Activated T-helper 17 cell treated with anti-CD3 and anti-CD28 coated beads, Interleukin-2, amount 50 U/mL, for 72 hours (primary cell): ENCODE measurements at places on chromosomes 12 and 14.

DNA sequence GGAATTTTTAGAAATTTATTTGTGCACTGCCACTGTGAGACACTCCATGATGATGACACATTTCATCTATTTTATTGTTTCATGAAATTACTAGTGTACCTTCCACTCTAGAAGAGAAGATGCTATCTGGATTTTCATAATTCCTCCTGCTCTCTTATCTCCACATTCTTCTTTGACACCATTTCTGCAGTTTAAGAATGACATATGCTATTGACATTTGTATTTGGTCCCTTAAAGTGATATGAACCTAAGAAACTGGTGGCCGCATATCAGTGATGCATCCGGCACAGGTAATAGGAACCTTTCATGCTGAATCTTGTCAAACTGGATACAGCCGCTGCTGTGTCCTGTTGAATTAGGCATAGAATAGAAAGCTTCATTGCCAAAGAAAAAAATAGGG lies 696.3 kb downstream of the TMEM121 start:
- ATAC-seq = no peak

DNA sequence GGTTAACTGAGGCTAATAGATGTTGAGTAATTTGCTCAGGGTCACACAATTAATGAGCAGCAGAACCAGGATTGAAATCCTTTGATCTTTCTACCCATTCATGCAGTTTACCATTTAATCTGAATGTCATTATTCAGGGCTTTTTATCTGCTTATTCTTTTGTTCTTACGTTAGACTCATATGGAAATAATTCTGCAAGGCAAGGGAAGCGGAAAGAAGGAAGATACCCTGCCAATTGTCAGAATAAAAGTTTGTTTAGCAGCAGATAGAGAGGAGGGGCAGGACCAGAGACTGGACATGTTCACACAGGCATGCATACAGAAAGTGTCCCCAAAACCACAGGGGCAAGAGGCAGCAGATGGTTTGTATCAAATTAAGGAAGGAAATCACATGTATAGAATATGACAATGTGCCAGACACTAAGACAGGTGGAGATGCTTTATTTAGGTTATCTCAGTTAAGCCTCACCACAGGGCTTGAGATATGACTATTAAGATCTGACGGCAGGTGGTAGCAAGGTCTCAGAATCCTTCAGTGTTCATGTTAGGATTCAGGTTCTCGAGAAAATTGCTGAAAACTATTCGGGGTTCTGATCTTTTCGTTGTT lies 29.8 kb downstream of the BRMS1L start:
- ATAC-seq = no peak

GRCh38 chr12:32377344-32378055 lies 21.9 kb upstream of the FGD4 start:
- ATAC-seq = no peak

- ATAC-seq = no peak
These were observed 3.1 kb upstream of the CDCA4 start for GRCh38 chr14:105023791-105024480.

DNA sequence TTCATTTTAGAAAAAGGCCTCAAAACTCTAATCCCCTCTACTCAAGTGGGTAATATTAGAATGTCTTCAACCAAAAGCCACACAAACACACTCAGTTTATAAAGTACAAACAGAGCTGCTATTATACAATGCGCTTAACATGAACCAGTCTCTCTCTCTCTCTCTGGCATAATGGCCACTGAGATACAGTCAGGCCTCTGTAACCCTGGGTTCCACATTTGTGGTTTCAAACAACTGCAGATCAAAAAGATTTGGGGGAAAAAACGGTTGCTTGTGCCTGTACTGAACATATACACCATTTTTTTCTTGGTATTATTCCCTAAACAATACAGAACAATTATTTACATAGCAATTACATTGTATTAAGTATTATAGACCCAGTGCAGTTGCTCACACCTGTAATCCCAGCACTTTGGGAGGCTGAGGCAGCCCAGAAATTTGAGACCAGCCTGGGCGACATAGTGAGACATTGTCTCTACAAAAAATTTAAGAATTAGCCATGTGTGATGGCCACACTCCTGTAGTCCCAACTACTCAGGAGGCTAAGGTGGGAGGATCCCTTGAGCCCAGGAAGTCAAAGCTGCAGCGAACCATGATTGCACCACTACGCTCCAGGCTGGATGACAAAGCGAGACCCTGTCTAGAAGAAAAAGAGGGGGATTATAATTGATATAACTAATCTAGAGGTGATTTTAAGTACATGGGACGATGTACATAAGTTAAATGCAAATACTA lies 5.6 kb downstream of the SLC11A2 start:
- no peak for ATAC-seq

DNA sequence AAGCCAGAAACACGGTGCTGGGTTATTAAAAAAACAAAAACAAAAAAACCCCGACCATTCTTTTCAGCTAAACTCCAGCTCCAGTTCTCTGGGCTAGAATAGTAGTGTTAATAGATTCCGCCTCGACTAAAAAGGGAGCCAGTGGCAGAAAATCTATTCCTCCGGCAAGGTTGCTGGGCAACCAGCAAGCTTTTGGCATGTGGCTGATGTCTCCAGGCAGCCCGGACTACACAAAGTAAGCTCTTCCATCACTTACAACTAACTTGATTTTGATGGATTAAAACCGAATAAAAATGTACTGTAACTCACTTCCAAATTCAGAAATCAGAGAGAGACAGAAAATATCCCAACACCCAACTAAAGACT lies 126.4 kb upstream of the FOXN3 start:
- ATAC-seq = no peak

DNA sequence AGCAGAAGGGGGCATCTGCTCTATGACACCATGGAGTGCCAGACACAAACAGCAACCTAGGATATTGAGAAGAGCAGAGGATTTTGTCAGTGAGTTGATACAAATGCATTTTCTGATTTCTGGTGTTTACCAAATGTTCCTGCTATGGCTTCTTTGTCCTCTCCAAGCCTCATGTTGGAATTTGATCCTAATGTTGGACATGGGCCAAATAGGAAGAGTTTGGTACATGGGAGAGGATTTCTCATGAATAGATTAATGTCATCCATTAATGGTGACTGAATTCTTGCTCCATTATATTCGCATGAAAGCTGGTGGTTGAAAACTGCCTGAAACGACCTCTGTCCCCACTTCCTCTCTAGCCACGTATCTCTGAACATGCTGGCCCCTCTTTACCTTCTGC lies 1002.2 kb upstream of the FLRT2 start:
- ATAC-seq = no peak

DNA sequence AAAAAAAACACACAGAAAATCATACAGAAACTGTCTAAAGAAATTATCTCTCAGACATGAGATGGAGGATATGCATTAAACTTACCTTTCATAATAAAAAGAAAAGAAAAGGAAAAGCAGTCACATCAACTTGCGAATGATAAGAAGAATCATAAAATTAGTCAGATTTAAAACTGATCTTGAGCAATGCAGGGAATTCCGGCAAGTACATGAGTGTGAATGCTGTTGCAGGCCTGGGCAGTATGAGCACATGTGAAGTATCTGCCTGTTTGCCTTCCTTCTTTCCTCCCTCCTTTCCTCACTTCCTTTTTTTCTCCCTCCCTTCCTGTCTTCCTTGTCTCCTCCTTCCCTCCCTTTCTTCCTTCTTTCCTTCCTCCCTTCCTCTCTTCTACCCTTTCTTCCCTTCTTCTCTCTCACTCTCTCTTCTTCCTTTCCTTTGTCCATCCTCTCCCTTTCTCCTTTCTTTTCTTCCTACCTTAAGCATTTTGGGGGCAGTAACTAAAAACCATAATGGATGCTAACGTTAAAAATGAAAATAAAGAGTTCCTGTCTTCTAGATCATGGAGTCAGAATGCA lies 38.5 kb upstream of the SLC6A15 start:
- ATAC-seq = no peak

DNA sequence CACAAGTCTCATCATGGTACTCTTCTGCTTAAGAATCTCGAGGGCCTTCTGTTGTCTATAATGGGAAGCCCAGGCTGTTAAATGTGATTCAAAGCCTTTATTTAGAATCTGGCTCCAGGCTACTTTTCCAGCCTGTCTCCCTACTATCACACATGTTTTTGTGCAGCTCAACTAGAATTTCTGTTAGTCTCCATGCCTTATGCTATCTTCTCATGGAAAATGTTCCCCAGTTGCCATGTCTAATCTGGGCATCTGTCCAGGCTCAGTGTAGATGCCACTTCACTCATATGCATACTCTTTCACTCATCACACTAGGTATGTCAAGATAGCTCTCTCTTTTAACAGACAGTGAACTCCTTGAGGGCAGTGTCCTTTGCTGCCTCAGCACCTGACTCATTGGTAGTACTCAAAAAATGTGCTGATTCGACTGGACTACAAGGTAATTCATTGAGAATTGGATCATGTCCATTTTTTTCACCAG lies 145.3 kb downstream of the TTLL5 start:
- no peak for ATAC-seq

DNA sequence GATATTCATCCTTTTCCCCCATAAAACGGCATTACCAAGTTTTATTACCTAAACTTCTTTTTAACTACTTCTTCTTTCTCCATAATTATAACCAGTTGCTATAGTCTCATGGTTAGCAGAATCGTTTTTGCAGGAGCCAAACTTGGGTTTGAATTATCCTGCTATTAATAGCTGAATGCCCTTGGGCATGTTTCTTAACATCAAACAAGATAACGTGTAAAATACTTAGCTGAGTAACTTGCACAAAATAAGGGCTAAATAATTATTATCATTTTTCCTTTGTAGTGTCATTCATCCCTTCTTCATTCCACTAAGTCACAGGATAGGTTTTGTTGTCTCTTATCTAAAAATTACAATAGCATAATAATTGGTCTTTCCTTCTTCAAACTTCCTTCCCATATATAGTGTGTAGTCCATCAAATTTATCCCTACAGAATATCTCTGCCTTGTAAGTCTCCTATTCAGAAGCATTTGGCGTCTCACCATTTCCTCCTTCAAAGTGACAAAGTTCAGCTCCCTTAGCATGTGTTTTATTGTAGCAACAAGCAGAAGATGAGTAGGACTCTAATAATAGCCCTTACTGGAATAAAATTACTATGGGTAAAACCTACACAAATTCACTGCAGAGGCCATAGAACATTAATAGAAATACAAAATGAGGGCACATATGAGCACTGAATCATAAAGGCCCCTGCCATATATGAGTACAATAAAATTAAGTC lies 63.8 kb downstream of the FAR2 start:
- no peak for ATAC-seq

DNA sequence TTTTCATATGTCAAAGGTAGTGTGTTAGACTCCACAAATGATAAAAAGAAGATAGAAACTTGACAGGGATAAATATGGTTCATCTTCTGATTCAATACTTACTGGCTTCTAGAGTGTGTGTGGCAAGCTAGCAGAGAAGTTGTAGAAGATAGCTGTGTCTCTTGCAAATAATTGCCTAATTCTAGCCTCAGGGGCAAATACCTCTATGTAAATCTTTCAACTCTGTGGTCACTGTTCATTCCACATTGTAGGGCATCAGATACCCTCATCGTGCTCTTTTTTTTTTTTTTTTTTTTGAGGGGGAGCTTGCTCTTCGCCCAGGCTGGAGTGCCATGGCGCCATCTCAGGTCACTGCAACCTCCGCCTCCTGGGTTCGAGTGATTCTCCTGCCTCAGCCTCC lies 1.7 kb downstream of the OLR1 start:
- ATAC-seq = no peak

DNA sequence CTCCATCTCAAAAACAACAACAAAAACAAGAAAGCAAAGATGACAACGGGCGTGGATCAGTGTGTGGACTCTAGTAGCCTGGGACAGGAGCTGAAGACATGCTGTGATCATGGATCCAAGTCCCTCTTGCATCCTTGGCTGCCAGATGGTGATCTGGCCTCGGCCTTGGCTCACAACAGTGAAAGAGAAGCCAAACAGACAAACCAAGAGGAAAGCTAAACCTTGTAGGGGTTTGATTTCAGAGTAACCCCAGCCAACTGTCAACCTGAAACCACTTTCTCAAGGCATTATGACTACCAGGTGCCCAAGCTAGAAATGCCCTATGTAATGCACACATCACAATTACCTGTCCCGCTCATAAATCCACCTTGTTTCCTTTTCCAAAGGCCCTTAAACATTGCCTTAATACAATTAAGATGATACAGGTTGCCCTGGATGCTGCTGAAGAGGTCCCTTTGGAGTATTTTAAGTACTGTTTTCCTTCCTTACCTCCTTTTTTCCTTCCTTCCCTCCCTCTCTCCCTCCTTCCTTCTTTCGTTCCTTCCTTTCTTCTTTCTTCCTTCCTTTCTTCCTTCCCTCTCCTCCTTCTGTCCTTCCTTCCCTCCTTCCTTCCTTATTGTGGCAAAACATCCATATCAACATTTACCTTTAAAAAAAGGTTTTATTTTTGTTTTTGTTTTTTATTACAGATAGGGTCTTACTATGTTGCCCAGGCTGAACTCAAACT lies 41.4 kb upstream of the NINJ2 start:
- ATAC-seq = peak; percentile 49

- no peak for ATAC-seq
These were observed 196.5 kb upstream of the PRMT8 start for GRCh38 chr12:3294481-3294911.

DNA sequence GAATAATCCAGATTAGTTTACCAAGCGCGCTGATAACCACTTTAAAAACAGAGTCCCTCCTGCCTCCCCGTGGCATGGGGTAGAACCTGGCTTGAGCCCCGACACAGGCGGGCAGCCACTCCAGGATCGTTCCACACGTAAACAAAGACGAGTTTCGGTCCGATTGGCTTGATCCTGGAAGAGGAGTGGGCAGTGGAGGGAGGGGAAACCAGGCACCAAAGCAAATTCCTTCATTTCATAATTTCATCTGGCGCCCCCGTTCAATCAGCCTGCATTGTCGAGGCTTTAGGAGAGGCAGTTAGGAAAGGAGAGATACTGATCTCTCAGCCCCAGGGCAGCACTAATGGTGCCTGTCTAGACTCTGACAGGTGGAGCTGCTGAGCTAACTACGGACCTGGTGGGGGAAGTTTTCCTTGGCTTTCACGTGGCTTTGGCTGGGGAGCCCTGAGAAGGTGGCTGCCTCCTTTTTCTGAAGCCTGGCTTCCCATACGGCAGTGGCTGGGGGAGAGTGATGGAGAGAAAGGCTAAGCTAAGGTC lies 751 bp upstream of the GPRC5A start:
- peak; percentile 72 for ATAC-seq

DNA sequence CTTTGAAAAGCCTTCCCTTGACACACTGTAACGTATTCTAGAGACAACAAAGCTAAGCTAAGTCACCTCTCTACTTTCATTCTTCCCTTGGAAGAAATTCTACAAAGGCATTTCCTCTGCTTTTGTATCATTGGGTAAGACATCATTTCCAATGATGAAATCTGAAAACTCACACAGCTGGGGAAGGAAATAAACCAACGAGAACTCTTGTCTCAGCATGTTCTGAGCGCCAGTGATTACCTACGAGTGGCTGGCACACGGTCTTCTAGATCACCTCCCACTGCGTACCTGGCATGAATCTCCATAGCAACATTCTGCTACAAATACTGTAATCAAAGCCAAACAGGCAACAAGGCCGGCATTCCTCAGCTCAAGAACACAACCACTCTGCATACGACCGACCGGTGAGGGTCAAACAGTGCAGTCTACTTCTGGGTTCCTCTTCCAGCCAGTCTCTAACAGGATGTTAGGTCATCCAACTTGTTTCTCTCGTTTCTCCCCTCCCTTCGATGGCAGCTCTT lies 7.6 kb downstream of the VPS37B start:
- peak; percentile 63 for ATAC-seq
